ENCODE measurements at places on chromosomes 5 and 9. TPM values are rescaled to one million over a fixed set of nuclear protein-coding genes. Genes with fewer than 3 reads are reported as not detected.

Gene OTP
- total RNA-seq, result not detected

Gene RFX3
- total RNA-seq, result 11.4 TPM

Gene FCN2
- not detected for total RNA-seq

Gene DNM1
- 0.33 TPM for total RNA-seq

Gene TRIM52
- total RNA-seq, result 8.8 TPM

Gene BARHL1
- not detected for total RNA-seq

All from dermis blood vessel endothelial cell (primary cell).